HCT116 (cell line): ENCODE measurements at places on chromosomes 2 and 18. TPM values are rescaled to one million over a fixed set of nuclear protein-coding genes. Genes with fewer than 3 reads are reported as not detected.

The FAM110C gene
- 20.3 TPM for total RNA-seq

The PAX8 gene
- 4.4 TPM for total RNA-seq

The POTEE gene
- 1.9 TPM for total RNA-seq

The NYAP2 gene
- not detected for total RNA-seq

The ZNF512 gene
- 33.0 TPM for total RNA-seq

The FAM237A gene
- not detected for total RNA-seq

The LIMS4 gene
- total RNA-seq = 1.1 TPM

The PCARE gene
- total RNA-seq = not detected

The DNAJC5G gene
- 2.5 TPM for total RNA-seq

The ZSCAN30 gene
- total RNA-seq = 11.5 TPM

The PSMA8 gene
- not detected for total RNA-seq

The SP9 gene
- total RNA-seq = 0.69 TPM

The NEB gene
- 0.34 TPM for total RNA-seq

The TEX44 gene
- total RNA-seq = not detected

The TUBA3E gene
- not detected for total RNA-seq

The CELF4 gene
- not detected for total RNA-seq

The UNC50 gene
- total RNA-seq = 33.0 TPM

The SLC9A4 gene
- total RNA-seq = 0.07 TPM

The LINC00305 gene
- total RNA-seq = not detected

The PLCL1 gene
- 0.07 TPM for total RNA-seq

The NRBP1 gene
- 79.1 TPM for total RNA-seq

The HNMT gene
- not detected for total RNA-seq

The TCF7L1 gene
- total RNA-seq = 10.3 TPM

The EFR3B gene
- total RNA-seq = 0.96 TPM

The CHRND gene
- total RNA-seq = not detected

The ASIC4 gene
- total RNA-seq = 2.1 TPM

The GAD1 gene
- 11.0 TPM for total RNA-seq

The FBXO48 gene
- total RNA-seq = 0.91 TPM

The UGT1A8 gene
- not detected for total RNA-seq
